Islet precursor cell (in vitro differentiated cells): ENCODE measurements at places on chromosomes 2 and 18.

DNA sequence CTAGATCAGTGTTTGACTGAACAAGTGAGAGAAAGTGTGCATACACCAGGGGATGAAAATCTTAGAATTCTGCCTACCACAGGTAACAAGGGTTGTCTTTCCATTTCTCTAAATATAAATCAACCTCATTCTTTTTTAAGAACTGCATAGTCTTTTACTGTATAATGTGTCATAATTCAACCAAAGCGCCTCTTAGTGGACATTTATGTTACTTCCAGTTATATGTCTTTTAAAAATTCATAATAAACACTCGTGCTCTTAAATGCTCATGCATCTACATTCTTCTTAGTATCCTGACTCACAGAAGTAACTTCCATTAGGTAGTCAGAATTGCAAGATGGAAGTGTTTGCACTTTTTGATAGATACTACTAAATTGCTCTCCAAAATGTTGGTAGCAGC is 76.2 kb downstream of the CHRNA1 start:
- DNase-seq = no peak

DNA sequence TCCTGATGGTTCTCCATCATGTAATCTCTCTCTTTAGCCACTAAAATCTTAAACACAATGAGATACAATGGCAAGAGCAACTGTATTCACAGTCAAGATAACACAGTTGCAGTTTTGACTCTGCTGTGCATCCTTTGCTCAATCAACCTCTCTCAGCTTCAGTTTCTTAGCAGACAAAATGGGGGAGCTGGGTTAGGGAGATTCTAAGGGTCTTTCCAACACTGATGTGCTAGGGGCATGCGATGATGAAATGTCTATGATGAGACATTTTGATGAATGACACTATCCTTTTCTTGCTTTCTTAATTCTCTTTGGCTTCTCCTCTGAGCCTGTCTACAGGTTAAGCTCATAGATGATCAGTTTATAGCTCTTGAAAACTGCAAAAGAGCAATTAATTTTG is 1.1 kb downstream of the SERPINB10 start:
- DNase-seq = no peak

GRCh38 chr2:117190856-117191559 is 623.5 kb upstream of the DDX18 start:
- DNase-seq = no peak

- DNase-seq = no peak
Measured at GRCh38 chr18:62264984-62265383, 60.1 kb upstream of the TNFRSF11A start.

- DNase-seq = no peak
Measured at GRCh38 chr2:129050101-129050500, 731.4 kb upstream of the HS6ST1 start.
